ENCODE measurements at places on chromosomes 4 and X.

DNA sequence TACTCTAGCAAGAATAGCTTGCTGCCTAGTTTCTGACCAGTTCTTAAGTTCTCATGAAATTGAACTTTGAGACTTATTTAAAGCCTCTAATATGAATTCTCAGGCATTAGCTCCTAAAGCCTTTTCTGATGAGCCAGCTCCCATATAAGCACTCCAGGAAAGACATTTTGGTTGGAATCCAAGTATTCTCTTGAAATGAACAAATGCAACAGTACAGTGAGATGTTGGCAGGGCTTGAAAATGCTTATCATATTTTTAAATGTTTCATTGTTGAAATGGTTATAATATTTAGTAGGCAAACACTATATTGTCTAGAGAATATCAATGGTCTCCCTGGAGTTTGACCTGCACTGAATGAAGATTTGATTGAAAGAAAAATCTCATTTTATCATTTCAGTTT is 240.3 kb downstream of the ANK2 start:
- no peak for DNase-seq

DNA sequence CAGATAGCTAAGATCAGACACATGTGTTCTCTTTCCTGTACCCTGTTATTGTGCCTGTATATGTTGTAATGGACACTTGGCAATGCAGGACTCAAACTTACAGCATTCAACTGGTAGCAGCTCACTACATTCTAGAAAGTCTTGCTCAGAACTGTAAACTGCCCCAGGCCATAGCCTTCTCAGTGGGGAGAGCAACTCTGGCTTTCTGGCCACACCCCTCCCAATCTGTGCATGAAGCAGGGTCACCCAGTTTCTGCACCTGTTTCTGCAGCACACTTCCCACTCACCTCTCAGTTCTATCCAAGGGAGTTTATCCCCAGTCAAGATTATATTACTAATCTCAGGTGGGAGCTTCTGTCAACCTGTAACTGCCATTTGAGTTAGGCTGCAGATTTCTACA is 38.9 kb upstream of the TBX22 start:
- no peak for DNase-seq

DNA sequence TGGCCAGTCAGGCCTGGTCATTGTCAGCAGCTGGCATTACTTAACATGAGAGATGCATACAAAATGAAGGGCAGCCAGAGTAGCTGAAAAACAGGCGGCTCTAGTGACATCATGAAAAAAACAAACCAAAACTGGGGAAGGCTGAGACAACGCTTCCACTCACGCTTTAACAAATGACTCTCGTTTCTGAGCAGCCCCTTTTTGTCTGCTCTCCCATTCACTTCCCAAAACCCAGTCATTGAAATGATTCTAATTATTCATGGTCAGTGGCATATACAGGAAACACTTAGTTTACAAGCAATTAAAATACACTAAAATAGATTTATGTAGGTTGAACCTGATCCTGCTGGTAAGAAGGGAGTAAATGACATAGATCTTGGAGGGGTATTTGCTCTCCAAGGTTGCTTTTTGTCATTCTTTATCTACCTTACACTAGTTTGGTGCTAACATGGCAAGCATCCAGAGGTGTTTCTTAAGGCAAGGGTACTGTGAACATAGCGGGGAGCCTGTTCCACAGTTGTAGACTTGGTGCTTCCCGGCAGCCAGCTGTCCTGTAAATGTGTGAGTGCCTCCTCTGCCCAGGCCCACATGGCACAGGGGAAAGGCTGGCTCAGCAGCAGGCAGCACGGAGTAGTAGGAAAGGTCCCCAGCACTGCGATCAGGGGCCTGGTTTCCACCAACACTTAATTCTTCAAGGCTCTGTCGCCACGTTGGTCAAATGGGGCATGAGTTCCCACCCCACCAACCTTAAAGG is 61.2 kb upstream of the CITED1 start:
- no peak for DNase-seq

- DNase-seq: no peak
These were observed 37.7 kb upstream of the NUDT6 start for GRCh38 chr4:122959981-122960610.

DNA sequence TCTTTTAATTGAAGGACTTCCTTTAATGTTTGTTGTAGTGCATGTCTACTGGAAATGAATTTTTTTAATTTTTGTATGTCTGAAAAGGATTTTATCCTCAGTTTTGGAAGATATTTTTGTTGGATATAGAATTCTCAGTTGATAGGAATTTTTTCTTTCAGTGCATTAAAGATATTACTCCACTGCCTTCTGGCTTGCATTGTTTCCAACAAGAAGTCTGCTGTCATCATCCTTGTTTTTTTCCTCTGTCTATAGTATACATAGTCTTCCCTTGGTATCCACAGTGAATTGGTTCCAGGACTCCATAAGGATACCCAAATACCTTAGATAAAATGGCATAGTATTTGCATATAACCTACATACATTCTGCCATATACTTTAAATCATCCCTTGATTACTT is 33.5 kb downstream of the SCD5 start:
- DNase-seq: no peak

GRCh38 chr4:156516698-156517097 is 454.9 kb downstream of the PDGFC start:
- DNase-seq: no peak

DNA sequence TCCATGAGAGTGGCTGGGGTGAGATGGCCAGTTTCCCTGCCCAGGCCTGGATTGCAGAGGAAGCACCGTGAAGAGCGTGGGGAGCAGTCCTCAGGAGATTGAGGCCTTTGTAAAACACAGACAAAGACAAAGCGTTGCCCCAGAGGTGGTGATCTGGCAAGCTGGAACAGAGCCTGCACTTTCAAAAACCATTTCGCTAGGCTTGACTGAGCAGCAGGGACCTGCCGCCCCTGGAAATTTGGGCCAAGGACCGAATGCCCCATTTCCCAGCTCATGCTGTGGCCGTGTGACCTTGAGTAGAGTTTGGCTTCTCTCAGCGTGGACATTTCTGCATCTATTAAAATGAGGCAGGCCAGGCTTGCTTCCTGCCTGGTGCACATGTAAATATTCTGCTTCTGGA is 381.4 kb downstream of the BCOR start:
- DNase-seq: peak; percentile 1

- DNase-seq: no peak
These were observed 164.9 kb downstream of the MAML3 start for GRCh38 chr4:139988863-139989765.

DNA sequence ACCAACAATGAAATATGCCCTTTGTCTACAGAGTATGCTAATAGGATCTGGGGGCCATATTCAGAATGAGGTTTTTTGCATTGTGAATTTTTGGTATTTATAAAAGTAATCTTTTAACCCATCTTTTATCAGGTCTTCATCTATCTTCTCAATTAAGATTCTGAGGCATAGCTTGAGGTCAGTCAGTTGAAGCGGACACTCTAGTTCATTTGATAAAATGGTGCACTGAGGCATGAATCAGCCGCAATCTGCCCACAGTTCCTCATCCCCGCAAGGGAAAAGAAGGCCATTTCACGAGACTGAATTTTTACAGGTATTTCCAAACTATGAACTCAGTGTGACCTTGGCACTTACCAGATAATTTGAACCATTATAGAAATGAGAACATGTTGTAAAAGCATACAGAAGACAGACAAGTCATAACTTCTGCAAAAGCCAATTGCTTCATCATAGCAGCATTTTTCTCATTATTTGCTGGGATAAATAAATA is 19.3 kb upstream of the VCX2 start:
- no peak for DNase-seq

DNA sequence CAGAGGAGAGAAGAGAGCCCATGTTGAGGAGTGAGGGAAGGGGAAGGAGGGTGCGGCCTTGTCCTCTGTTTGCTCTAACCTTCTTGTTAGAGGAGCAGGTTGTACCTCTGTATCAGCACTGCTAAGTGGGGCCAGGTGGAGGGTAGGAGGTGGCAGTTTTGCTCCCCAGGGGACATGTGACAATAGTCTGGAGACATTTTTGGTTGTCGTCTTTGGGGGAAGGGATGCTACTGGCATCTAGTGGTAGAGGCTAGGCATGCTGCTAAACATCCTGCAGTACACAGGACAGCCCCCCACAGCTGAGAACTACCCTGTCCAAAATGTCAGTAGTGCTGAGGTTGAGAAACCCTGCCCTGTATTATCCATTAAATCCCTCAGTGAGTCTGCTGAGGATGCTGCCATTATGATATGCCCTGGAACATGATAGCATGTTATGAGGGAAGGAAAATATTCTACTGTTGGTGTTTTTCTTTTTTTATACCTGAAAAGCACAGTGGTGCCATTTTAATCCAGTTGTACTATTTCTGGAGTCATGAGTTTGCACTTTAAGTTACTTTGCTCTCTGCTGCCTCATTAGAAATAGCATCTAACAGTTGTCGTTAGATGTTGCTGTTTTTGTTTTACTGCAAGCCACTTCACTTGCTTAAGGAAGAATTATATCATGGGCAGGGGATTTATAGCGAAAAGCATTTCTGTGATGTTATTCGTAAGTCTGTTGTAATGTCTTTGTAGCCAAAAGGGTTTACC is 90.6 kb downstream of the LRP2BP start:
- peak; percentile 19 for DNase-seq

GRCh38 chrX:16112428-16112827 is 10.9 kb upstream of the GRPR start:
- DNase-seq: no peak

DNA sequence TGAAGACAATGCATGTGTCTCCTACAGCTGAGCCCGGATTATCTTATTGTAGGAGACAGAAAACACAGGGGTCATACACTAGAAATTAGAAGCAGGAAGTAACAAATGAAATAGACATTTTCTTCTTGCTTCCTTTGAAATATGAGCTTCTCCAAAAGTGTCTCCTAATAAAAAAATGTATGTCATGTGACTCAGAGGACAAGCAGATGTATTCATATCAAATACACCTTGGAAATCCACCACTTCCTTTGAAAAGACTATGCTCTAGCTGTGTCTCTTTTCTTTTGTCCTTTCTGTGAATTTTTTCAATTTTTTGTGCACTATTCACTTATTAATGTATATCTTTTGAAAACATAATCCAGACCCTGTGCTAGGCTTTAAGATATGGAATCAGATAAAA is 1906.2 kb downstream of the C4orf33 start:
- no peak for DNase-seq

DNA sequence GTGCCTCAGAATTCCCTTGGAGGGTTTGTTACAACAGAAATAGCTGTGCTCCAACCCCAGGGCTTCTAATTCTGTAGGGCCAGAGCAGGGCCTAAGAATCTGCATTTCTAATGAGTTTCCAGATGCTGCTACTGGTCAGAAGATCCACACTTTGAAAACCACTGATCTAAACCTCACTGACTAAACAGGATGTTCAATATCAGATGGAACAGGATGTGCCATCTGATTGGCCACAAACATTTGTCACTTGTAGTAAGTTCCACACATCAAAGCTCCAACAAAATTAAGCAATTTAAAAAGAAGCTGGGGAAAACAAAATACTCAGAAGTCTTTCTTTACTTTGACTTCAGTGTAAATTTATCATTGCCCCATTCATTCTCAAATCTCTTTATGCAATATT is 14.3 kb downstream of the CASK start:
- DNase-seq: no peak

DNA sequence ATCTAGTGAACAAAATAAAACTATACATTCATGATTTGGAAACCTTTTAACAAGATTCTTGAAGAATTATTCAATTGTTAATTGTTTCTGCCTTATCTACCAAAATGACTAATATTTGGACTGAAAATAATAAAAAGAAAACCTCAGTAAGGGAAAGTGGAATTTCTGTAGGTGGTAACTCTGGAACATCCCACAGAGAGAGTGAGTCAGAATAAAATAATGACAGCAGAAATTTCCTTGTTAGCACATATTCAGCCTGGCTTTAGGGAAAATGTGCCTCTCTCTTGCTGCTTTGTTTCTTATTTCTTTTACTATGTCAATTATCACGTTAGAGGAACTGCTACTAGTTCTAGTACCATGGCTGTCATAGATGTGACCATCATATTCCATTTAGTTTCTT is 421.5 kb upstream of the GNPDA2 start:
- no peak for DNase-seq

- DNase-seq: no peak
These were observed 91.5 kb downstream of the HTR2C start for GRCh38 chrX:114675365-114675764.

GRCh38 chr4:88630756-88631155 is 38.5 kb downstream of the HERC3 start:
- no peak for DNase-seq

GRCh38 chr4:167717495-167717894 is 374.8 kb upstream of the ANXA10 start:
- DNase-seq: no peak

GRCh38 chr4:173273941-173274340 is 60.2 kb downstream of the HMGB2 start:
- no peak for DNase-seq

GRCh38 chr4:123359449-123360315 is 36.9 kb upstream of the SPRY1 start:
- no peak for DNase-seq

DNA sequence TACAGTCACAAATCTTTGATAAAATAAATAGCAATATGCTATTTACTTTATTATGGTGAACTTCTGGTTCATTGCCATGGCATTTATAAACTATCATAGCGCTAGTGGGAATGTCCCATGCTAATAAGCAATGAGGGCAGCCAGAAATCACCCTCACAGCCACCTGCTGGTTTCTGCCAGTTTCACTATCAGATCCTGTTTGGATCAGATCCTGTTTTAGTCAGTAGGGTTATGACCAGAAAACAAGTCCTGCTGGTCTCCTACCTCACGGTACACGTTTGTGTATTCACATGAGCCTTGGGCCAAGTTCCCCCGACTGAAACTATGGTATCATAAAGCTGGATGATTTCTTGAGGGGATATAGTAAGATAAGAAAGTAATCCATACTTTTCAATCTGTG is 17.7 kb downstream of the FOXR2 start:
- DNase-seq: no peak

DNA sequence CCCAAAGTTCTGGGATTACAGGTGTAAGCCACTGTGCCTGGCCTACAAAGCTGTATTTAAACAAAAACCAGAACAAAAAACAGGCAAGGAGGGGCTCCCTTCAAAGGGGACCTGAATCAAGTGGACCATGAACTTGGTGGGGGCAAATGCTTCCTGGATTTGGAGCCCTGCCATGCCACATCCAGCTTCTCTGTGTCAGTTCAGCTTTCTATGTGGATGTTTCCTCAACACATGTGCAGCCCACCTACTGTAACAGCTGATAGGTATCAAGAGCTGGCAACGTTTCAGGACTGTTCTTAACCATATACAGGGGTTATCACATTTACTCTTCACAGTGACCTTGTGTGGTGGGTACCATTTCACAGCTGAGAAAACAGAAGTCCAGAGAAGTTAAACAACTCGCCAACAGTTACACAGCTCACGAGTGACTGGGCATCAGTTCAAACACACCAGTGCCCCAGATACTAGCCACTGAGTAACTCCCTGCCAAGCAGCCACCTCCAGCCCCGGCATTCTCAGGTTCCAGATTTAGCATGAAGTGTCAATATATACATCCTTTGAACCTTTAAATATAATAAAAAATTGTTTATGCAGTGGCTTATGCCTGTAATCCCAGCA is 7.5 kb downstream of the GPR143 start:
- no peak for DNase-seq
